Left kidney (tissue), 8 donors: ENCODE measurements at places on chromosomes 13 and 19. TPM values are rescaled to one million over a fixed set of nuclear protein-coding genes. Genes with fewer than 3 reads are reported as not detected.
A peak's percentile ranks its signal among the peaks of the same experiment; 100 is the strongest.

Gene RABAC1
- polyA plus RNA-seq = 45.4 TPM

Gene NXNL1
- polyA plus RNA-seq = 0.35 TPM

Gene ZMYM5
- polyA plus RNA-seq = 35.4 TPM

Gene ZNF235
- polyA plus RNA-seq = 13.5 TPM

DNA sequence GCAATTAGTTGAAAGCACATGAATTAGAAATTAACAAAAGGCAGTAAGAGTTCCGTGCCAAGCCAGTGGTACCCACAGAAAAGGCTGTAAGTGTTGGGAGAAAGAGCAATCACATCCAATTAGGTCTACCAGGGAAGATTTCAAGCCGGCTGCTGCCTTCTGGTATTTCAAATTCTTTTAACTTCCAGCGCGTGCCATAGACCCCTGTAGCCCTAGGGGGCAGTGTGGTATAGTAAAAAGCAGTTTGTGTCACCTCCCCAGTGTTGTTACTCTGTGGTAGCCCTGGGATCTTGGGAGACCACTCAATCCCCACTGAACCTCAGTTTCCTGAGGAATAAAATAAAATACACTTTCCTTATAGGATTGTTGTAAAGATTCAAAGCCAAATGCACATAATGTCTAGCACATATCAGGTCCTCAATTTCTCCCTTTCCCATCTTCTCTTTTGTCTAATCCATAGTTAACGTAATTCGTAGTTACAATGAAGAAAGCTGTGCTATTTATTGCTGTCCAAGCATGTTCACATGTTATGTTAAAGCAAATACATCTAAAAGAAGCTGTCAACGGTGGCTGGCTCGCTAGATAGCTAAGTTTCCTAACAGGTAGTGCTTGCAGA lies 230.2 kb downstream of the TDRD3 start:
- DNase-seq = peak; percentile 53

DNA sequence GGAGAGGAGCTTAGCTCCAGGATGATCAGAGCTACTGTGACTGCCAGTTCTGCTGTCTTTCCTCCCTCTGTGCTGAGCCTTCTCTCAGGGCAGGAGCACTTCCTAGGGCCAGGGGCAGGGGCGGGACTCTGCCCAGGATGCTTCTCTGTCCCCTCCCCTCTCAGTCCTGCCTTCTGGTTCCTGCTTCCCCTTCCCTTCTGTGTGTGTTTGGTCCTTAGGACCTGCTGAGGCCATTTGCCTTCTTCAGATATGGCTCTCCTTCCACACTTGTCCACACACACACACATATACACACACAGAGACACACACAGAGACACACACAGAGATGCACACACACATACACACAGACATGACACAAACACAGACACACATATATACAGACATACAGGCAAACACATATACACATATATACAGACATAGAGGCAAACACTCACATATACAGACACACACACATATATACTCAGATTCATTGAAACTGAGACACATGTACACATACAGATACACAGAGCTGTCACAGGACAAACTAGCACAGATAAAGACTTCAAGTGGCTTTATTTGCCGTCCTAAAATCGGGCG lies 22.0 kb upstream of the CD177 start:
- no peak for DNase-seq

- no peak for DNase-seq
These were observed 4.3 kb downstream of the NDUFS7 start for GRCh38 chr19:1387684-1388636.

- DNase-seq = no peak
These were observed 18.4 kb downstream of the CPB2 start for GRCh38 chr13:46086421-46086922.

GRCh38 chr13:86087244-86087643 lies 288.0 kb upstream of the SLITRK6 start:
- DNase-seq = no peak

GRCh38 chr19:45474606-45475521 lies 7.1 kb downstream of the FOSB start:
- DNase-seq = no peak

DNA sequence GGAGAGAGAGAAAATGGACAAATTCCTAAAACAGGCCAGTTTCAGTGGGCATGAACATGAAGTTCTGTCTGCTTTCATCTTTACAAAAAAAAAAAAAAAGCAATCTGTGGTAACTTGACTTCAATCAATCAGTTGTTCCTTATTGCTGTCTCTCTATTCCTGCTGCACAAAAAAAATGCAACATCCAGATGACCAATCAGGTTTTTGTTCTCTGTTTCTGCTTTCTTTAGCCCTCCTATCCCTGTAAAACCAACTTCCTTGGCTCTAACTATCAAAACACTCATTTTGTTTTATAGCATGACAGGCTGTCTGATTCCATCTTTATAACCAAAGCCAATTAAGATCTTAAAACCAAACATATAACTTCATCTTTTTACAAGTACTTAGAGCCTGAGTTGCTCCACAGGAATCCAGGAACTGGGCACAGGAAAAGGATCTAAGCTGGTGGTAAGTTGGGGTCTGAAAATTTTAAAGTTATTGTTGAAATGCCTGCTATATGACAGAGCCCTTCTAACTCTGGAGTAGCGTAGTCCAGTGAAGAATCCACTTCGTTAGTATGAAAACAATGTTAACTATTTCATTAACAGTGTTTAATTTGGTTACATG lies at the start of gene FPR3:
Gene FPR3, plus strand, starts transcription at position 273 of the 606 bp plus-strand sequence. CDS start 28,592 bp downstream, outside the sequence.
- DNase-seq = no peak

DNA sequence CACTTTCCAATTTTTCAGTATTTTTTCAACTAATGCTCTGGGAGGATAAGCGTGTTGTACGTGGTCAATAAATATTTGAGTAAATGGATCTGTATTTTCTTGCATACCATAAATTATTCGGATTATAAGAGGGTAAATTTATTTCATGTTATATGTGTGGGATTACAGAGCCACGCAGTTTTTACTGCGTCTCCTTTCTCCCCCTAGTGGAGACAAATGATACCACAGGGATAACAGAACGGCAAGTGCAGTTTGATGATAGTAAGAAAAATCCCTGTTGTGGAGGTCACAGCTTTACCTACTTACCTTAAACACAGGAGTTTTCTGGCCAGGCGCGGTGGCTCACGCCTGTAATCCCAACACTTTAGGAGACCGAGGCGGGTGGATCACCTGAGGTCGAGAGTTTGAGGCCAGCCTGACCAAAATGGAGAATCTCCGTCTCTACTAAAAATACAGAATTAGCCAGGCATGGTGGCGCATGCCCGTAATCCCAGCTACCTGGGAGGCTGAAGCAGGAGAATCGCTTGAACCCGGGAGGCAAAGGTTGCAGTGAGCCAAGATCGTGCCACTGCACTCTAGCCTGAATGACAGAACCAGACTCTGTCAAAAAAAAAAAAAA lies 16.8 kb downstream of the MBD3L2B start:
- DNase-seq = peak; percentile 34

- no peak for DNase-seq
These were observed 4.3 kb upstream of the DACH1 start for GRCh38 chr13:71871176-71871754.

DNA sequence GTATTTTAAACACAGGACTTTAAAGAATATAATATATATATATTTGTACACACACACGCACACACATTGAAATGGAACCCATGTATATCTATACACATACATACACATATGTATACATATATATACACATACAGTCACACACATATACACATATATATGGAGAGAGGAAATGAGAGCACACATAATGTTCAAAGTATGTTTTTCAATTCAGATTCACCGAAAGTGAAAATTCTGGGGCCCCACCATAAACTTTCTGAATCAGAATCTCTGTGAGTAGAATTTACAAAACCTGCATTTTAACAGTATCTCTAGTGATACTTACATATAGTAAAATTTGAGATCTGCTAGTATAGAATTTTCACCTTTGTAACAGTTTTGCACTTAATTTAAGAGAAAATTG lies 60.4 kb upstream of the OBI1 start:
- DNase-seq = no peak

DNA sequence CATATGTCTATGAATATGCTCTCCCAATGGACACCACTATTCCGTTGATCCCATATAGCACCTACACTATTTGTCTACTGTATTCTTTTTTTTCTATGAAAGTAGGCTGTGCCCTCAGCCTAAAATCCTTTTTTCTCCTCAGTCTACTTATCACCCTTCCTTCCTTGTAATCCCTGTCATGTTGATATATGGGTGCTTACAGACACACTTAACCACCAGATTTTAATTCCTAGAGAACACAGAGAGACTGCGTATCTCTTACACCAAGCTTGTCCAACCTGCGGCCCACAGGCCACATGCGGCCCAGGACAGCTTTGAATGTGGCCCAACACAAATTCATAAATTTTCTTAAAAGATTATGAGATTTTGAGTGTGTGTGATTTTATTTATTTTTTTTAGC lies 101.1 kb downstream of the ZAR1L start:
- DNase-seq = no peak

DNA sequence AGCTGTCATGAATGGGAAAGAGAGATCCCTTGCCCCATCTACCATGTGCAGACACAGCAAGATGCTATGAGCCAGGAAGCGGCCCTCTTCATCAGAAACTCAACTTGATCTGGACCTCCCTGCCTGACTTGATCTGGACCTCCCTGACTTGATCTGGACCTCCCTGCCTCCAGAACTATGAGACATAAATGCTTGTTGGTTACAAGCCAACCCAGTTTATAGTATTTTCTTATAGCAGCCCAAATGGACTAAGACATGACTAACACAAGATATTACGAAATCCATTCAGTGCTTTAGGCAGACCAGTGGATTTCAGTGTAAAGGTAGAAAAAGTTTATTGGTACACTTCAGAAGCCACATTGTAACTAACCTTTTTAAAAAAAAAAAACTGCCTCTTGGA lies 15.6 kb downstream of the PCID2 start:
- DNase-seq = no peak

DNA sequence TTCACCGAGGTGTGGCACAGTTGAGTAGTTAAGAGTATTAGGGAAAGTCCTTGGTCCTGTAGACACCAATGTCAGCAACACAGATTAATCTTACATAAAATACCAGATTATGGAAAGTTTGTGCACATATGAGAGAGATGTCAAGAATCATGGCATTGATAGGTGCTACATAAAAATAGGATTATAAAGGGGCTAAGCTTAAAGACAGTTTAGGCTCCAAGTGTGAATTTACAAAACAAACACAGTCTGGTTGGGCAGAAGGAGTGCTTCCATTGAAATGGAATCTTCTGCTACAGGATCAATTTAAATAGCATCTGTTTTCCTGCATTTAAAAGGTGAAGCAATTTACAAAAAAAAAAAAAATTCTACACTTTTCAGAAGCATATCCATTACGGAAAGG lies 292.9 kb downstream of the DNAJC15 start:
- DNase-seq = no peak
